Uterus (tissue), 4 donors: ENCODE measurements at places on chromosomes 7 and 10. TPM values are rescaled to one million over a fixed set of nuclear protein-coding genes. Genes with fewer than 3 reads are reported as not detected.

- no peak for DNase-seq
Measured at GRCh38 chr7:452226-452751, 67.4 kb downstream of the PDGFA start.

DNA sequence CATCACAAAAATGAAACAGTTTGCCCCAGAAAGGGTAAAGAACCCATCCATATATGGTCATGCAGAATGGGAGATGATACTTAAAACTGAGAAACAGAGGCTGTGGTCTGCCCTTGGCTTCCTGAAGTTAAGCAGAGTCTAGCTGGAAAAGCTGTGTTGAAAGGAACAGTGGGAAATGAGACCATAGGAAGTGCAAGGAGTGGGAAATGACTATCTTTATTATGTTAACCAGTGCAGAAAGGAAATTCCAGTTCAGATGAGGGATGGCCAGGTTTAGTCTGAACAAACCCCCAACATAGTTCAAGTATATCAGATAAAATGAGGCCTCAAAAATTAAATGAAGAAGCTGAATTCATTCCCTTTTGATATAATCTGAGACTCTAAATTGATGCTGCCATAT lies 112.2 kb upstream of the TARP start:
- DNase-seq: no peak

- no peak for DNase-seq
Measured at GRCh38 chr10:7153750-7154149, 257.1 kb downstream of the SFMBT2 start.

The WEE2 gene
- total RNA-seq: not detected

- DNase-seq: no peak
Measured at GRCh38 chr10:452512-453426, 236.7 kb downstream of the DIP2C start.

The FAM25A gene
- total RNA-seq: not detected
